HS-27A (cell line): ENCODE measurements at places on chromosomes 7 and 10.

- DNase-seq, result no peak
Measured at GRCh38 chr10:76435157-76435556, 1003.7 kb downstream of the LRMDA start.

DNA sequence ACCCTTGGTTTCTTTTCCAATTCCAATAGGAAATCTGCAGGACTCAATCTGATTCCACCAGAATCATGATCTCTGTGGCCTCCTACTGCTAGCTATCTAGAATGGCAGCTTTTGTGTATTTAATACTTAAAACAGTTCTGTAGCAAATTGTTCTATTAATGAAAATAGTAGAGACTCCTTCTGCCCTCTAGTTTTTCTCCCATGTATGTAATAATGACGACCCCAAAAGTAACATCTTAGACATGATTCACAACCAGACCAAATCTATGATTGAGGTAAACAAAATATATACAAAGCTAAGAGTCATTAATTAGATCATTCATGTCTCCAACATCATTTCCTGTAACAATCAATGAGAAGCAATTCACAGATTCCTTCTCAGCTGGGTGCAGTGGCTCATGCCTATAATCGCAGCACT is 259.1 kb upstream of the MKLN1 start:
- DNase-seq, result no peak

DNA sequence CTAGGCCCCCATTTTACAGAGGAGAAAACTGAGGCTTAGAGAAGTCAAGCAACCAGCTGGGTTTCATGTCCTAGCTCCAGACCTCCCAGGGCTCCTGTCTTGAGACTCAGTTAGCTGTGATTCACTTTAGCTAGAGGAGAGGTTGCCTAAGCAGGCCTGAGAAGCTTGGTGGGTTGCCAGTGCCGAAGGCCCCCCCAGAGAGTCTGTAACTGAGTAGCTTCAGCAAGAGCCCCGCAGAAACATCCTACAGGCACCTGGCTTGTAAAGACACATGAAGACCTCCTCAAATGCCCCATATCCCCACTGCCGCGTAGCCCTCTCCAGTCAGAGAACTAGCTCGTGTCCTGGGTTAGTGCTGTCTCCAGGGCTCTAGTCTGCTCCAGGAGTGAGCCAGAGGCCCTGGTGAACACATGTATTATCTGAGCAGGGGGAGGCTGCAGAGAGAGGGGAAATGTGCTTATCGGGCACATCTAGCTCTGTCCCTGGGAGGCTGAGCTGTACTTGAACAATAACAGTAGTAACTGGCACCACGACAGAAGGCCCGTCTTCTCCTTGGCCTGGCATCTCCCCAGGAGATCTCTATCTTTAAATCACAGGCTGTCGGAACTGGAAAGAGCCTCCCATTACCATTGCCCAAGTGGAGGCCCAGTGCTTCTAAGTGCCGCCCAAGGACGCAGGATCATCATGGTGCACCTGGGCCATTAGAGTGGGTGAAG is 28.9 kb downstream of the UNC5B start:
- DNase-seq, result no peak

DNA sequence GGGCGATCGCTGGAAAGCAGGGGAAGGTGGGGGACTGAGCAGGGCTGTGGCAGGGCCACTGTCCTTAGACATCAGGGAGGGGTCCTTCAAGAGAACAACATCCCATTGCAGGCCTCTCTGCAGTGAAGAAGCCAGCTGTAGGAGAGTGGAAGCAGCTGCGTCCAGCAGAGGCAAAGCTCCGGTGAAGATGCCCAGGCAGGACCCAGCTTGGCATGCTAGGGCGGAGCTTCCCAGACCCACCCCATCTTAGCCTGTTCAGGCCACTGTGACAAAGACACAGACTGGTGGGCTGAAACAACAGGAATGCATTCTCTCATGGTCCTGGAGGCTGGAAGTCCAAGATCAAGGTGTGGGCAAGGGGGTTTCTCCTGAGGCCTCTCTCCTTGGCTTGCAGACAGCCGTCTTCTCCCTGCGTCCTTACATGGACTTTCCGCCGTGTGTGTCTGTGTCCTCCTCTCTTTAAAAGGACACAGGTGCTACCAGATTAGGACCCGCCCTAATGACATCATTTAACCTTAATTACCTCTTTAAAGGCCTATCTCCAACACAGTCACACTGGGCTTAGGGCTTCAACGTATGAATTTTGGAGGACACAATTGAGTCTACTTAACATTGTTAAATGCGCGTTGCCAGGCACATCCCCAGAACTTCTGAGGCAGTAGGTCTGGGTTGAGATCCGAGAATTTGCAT is 178.1 kb upstream of the GRB10 start:
- no peak for DNase-seq

- no peak for DNase-seq
Measured at GRCh38 chr10:44988957-44989585, 10.5 kb upstream of the DEPP1 start.

GRCh38 chr7:119254742-119255141 is 1018.2 kb upstream of the KCND2 start:
- DNase-seq, result no peak

- DNase-seq, result no peak
Measured at GRCh38 chr7:112257073-112257472, 50.6 kb downstream of the ZNF277 start.

DNA sequence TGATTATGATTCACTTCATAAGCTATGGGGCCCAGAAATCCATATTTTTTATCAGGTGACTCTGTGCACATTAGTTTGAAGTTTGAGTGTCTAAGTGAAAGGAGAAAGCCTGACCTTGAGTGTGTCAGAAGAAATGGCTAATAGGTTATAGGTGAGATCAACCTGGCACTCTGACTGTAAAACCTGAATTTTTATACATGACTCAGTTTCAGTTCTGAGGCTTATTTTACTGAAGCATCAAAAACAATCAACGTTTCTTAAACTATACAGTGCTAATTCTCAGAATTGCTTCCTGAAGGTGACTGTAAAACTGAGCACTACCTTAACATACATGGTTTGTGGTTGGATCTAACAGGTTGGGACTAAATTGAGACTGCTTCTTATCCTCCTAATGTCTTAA is 159.4 kb upstream of the AHR start:
- DNase-seq, result no peak

DNA sequence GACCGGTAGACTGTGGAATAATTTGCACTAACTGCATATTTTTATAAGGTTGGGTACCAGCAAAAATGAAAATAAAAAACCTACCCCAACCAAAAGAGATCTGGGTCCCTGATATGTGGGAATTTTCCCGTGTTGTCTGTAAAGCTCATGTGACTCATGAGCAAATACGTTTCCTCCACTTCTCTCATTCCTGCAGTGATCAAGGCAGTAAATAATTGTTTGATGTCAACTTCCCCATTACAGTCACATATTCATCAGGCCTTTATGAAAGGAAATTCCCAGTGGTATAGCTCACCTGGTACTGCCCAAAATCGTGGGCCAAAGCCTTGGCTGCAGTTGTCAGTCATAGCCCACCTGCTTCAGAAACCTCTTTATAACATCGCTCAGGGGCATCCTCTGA is 166.0 kb upstream of the ANK3 start:
- DNase-seq, result no peak

DNA sequence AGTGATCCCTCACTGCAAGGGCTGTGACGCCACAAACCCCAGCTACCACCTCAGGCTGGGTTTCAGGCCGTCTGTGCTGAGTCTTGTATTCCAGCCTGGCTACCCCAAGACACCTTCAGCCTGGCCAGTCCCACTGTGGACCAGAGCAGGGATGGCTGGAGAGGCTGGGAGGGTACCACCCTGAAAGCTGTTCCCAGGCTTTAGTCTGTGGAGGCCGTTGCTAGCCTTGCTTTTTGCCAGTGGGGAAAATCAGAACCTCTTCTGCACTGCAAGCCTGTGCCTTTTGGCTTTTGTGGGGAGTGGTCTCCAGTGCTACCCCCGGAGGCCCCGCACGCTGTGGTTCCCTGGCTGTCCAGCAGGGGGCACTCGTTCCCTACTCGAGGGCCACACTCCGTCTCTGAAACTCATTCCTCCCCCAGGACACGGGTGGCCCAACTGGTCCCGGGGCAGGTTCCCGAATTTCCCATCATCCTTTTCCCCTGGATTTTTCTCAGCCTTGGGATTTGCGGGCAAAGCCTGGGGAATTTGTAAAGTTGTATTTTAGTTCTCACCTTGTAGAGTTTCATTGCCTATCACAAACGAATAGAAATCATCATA is 128.4 kb upstream of the BTBD16 start:
- no peak for DNase-seq

- no peak for DNase-seq
Measured at GRCh38 chr10:114874827-114875411, 53.3 kb downstream of the FHIP2A start.

- DNase-seq, result no peak
Measured at GRCh38 chr10:3797750-3798149, 12.7 kb upstream of the KLF6 start.

GRCh38 chr7:2954433-2954853 is 89.2 kb downstream of the CARD11 start:
- DNase-seq, result no peak

DNA sequence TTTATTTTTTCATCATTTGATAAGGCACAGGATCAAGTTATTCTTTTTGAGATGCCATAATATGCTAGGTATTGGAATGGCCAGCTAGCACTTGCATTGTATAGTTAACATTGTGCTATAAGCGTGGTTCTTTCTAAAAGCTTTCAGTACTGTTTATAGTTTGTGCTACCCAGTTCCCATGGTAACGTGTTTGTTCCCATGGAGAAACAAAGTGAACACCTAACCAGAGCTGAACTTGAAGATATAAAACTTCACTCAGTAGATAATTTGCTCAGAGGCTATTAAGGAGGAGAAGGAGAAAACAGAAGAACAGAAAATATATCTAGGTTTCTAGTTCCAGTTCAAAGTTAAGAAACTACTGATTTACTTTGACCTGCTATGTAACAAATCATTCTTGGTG is 23.6 kb upstream of the ITGB8 start:
- no peak for DNase-seq

- no peak for DNase-seq
Measured at GRCh38 chr7:87210506-87210905, 9.0 kb downstream of the TMEM243 start.

DNA sequence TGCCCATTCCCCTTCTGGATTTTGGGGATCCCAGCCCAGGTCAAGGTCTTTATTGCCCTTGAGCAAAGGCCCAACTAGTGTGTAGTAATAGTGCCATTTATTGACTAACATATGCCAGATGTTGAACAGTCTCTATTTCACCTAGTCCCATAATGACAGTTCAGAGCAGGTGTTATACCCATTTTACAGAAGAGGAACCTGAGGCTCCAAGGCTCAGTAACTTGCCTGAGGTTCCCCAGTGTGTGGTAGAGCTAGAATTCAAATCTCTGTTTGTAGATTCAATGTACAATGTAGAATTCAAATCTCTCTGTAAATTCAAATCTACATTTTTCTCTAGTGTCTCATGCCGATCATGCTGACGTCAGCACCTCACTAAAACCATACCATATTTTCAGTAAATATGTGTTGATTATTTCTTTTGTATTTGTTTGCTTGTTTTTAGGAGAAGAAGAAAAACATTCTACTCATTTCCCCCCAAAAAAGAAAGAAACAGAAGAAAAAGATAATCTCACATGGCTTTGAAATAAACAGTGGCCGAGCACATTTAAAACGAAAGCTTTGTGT is 329.7 kb downstream of the PRPF18 start:
- no peak for DNase-seq

GRCh38 chr7:107644309-107644974 is 16.2 kb upstream of the SLC26A4 start:
- no peak for DNase-seq

- DNase-seq, result no peak
Measured at GRCh38 chr7:36726311-36726710, 2.0 kb upstream of the AOAH start.

- no peak for DNase-seq
Measured at GRCh38 chr10:95711492-95711891, 17.8 kb upstream of the TCTN3 start.

DNA sequence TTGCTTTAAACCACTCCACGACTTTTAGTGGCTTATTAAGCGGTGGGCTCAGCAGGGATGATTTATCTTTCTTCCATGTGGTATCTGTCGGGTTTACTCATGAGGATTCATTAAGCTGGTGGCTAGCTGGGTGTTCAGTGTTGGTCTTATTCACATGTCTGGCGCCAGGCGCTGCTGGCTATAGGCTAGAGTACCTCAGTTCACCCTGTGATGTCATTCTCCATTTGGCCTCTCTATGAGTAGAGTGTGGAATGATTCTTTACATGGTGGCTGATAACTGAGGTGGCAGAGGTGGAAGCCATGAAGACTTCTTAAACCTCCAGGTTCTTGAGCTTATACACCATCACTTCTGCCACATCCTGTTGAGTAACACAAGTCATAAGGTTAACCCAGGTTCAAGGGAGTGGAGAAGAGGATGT is 115.4 kb downstream of the MLLT10 start:
- DNase-seq, result no peak
